Astrocyte (in vitro differentiated cells and primary cell): ENCODE measurements at places on chromosomes 1 and 21.
A peak's percentile ranks its signal among the peaks of the same experiment; 100 is the strongest.

- no peak for DNase-seq
Measured at GRCh38 chr1:208257351-208257750, 13.2 kb upstream of the PLXNA2 start.

DNA sequence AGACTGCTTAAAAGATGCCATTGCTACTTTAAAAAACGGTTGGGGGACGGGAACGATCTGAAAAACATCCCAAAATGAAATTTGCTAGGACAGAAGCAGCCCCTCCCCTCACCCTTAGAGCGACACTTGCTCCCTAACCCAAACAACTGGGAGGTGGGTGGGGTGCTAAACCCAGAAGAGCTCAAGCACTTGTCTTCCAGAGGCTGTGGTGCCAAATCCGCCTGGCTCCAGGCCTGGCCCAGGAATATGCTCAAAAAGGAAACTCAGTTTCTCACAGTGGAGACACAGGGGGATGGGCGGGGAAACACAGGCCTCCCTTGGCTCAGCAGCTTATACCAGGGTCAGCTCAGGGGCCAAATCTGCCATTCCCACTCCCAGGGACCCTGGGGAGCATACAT is 644 bp upstream of the PBXIP1 start:
- no peak for DNase-seq

DNA sequence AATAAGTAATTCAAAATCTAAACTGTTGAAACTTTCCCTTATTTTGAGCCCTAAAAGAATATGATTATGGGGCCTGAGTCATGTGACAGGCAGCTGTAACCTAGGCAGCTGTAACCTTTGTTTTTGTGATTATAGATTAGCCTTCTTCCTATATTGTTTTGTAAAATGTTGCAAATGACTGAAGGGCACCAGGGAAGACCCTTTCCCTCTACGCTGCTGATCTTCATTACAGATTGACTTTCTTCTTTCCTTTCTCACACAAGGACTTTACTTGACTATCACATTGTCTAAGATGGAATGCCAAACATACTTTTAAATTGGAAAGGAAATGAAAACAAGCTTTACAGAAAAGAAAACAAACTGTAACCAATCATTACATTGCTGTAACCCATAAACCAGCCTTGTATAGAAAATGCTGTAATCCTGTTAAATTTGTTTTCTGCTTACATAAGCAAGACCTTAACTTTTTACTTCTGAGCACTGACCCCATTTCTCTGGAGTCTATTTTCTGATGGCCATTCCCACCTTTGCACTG is 242.2 kb downstream of the RGS7 start:
- DNase-seq = no peak

DNA sequence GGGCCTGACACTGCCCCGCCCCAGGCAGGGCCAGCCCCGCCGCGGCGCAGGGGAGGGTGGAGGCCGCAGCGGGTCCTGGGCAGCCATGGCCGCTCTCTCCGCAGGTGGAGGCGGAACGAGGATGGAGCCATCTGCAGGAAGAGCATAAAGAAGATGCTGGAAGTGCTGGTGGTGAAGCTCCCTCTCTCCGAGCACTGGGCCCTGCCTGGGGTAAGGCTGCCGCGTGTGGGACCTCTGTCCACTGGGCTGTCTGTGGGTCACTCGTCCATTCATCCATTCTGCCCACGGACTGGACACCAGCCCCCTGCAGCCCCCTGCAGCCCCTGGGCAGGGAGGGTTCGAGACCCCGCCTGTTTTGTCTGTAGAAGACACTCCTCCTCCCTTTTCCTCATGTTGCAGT is 18.4 kb upstream of the LRRC3 start:
- no peak for DNase-seq

- DNase-seq = no peak
Measured at GRCh38 chr1:228350831-228351781, 55.5 kb downstream of the TRIM11 start.

GRCh38 chr1:159779403-159779851 is 1.3 kb upstream of the DUSP23 start:
- peak; percentile 90 for DNase-seq

DNA sequence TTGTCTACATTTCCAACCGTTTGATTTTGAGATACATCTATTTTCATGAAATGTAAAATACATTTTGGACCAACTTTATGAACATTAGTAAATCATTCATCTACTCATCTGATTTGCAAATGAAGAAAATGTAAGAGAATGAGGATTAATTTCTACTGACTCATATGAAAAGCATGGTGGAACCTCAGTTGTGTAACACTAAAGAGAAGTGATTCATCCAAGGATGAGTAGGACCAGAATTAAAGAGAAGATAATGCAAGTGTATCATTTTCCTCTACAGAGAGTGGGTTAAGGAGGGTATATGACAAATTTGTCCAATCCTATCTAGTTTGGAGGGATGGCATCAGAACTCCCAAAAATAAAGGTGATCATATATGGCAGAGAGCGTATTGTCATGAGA is 1967.6 kb downstream of the MRPL39 start:
- no peak for DNase-seq
